T follicular helper cell (primary cell): ENCODE measurements at places on chromosomes 2 and 18.

GRCh38 chr2:30436859-30437435 is 10.1 kb upstream of the LCLAT1 start:
- no peak for DNase-seq

DNA sequence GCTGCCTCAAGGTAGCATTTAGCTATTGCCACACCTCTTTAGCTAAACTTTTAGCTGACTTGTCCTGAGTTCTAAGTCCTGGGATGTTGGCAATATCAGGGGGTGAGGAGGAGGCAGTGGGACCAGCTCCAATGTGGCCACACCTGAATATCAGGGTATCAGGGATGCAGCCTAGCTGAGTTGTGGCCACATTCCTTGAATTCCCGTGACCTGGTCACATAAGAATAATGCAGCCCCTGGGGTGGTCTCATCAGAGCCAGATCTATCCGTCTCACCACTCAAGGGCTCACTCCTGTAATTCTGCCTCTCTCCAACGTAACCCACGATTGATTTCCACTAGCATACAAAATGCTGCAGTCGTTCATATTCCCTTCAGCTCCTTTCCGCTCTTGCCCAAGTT is 11.6 kb upstream of the TAF1B start:
- no peak for DNase-seq

- no peak for DNase-seq
Measured at GRCh38 chr2:237059155-237059875, 26.4 kb upstream of the COPS8 start.

DNA sequence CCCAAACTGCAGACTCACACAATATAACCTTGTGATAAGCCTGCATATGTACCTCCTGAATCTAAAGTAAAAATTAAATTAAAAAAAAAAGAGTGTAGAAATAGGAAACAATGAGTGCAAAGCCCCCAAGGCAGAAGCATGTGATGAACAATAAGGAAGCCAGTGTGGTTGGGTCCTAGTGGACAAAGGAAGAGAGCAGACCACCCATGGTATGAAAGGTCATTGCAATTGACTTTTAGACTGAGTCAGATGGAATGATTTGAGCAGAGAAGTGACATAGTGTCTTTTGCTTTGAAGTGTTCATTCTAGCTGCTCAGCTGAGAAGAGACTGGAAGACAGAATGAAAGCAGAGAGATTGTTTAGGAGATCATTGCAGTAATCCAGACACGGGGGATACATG is 417.1 kb downstream of the RAD51AP2 start:
- DNase-seq, result no peak

- peak; percentile 12 for DNase-seq
Measured at GRCh38 chr18:13726972-13727331, 479 bp downstream of the RNMT start.
